ENCODE measurements at places on chromosomes 12 and 14.

GRCh38 chr12:100503228-100503628 lies 29.6 kb downstream of the NR1H4 start:
- no peak for DNase-seq

GRCh38 chr12:14885718-14886221 lies at the start of gene MGP:
MGP (minus strand) TSS chr12:14885854; CDS start chr12:14885791, 63 bp downstream.
- DNase-seq: no peak

GRCh38 chr14:85527006-85527405 lies 2.9 kb upstream of the FLRT2 start:
- DNase-seq: no peak

DNA sequence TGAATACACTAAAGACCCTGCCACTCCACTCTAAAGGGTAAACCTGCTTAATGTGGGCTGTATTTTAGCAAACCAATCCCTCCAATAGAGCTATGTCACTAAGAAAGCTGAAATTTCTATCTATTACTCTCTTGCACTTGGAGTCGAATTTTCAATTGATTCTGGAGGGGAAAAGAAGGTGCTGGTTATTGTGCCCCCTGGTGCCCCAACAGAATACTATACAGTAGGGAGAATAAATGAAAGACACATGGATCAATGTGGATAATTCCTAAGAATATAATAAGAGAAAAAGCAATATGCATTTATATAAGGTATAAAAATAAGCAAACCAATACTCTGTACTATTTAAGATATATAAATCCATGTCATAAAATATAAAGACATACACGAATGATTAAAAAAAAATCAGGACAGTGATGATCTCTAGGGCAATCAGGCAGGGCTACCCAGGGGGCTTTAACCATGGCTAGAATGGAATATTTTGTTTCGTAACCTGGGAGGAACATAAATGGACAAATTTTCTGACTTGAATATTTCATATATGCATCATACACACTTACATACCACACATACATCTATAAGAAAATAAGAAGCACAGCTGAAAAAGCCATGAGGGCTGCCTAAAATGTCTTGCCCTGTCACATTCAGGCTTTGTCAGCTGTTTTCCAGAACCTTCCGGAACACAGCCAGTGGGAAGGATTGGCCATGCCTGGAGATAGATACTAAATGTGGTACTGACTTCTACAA lies 54.4 kb downstream of the EFCAB11 start:
- DNase-seq: peak; percentile 65

DNA sequence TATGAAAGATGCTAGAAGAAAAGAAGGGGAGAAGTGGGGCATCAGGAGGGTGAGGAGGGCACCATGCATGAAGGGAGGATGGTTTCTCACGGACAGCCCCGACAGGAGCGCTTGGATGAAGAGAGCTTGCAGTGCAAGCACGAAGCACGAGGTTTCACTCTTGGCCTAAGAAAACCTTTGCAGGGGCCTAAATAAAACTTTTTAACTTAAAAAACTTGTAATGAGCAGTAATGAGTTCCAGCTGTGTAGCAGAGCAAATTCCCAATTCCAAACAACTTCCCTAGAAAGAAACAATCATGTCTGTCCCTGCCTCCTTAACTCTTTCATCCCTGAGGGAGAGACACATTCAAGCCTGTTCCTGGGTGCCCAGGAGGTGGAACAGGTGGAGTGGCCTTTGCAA lies 119.5 kb downstream of the PAH start:
- DNase-seq: no peak

DNA sequence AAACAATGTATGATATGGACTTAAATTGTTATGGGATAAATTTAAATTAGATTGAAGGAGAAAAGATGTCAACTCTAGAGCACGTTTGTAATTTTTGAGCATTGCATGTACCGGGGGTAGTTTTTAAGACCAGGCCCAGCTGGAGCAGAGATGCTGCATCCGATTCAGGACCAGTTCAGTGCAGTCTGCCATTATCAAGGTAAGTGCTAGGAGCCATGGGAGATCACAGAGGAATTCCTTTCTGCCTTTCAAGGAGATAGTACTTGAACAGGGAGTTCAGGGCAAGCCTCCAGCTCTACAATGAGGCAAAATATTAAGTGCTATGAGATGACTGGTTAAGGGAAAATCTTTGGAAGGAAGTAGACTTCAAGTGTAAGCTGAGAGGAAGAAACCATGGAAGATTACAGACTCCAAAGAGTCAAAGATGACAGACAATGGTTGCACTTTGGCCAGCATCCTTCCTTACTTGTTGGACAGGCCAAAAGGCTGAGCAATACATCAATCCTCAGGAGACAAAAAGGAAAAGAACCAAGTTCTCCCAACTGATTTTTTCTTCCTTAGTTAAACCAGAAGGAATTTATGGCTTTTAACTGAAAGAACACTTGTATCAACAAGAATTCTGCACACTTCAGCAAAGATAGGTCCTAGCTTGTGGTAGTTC lies 113.2 kb upstream of the HIF1A start:
- DNase-seq: no peak

DNA sequence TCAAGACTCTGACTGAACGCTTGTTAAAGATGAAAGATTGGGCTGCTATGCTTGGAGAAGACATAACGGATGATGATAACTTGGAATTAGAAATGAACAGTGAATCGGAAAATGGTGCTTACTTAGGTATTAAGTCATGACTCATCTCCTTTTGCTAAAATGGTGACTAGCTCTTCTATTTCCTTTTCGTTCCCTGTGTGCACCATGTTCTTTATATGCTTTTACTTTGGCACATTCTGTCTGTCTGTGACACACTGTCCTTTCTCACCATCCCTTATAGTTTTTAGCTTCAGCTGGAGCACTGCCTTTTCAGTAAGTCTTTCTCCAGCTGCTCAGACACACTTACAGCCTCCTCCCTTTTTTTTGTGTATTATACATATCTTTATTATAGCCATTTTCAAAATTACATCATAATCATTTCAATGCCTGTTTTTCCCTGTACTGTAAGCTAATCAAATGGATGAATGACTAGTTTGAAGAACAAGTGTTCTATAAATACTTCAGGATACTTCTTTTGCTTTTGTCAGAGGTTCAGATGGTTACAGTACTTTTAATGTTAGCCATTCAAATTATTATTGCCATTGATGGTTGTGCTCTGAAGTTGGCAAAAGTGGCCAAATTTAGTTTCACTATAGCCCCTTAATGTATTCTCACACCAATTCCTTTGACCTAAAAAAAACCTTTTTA lies 68.6 kb downstream of the MIA2 start:
- no peak for DNase-seq

- no peak for DNase-seq
Measured at GRCh38 chr14:74478996-74479635, 14.0 kb downstream of the NPC2 start.

GRCh38 chr14:69101331-69101826 lies 51.5 kb downstream of the DCAF5 start:
- DNase-seq: peak; percentile 48

DNA sequence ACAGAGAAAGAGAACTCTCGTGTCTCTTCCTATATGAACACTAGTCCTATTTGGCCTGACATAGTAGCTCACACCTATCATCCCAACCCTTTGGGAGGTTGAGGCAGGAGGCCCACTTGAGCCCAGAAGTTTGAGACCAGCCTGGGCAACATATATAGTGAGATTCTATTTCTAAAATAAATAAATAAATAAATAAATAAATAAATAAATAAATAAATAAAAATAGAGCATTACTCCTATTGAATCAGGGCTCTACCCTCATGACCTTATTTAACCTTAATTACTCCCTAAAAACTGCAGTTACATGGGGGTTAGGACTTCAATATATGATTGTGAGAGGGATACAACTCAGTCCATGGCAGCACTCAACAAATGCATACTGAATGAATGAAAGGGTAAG lies 61.2 kb upstream of the GSC start:
- DNase-seq: no peak

DNA sequence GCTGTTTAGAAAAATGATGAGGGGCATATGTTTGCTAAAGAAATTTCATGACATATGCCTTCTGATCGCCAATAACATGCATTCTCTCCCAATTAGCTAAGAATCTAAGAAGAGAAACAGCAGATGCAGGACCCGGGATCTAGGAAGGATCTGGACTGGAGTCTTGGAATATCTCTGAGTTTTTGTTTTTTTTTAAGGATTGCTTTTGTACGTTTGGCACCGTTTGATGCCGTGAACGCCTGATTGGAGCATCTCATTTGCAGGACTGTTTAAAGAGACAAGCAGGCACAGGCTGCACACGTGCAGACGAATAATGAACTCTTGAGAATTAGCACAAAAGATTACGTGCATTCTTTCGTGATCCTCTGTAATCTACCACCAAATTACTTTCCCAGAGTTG lies 13.6 kb downstream of the EML1 start:
- no peak for DNase-seq

GRCh38 chr12:97169889-97170567 lies 263.0 kb downstream of the NEDD1 start:
- DNase-seq: no peak

DNA sequence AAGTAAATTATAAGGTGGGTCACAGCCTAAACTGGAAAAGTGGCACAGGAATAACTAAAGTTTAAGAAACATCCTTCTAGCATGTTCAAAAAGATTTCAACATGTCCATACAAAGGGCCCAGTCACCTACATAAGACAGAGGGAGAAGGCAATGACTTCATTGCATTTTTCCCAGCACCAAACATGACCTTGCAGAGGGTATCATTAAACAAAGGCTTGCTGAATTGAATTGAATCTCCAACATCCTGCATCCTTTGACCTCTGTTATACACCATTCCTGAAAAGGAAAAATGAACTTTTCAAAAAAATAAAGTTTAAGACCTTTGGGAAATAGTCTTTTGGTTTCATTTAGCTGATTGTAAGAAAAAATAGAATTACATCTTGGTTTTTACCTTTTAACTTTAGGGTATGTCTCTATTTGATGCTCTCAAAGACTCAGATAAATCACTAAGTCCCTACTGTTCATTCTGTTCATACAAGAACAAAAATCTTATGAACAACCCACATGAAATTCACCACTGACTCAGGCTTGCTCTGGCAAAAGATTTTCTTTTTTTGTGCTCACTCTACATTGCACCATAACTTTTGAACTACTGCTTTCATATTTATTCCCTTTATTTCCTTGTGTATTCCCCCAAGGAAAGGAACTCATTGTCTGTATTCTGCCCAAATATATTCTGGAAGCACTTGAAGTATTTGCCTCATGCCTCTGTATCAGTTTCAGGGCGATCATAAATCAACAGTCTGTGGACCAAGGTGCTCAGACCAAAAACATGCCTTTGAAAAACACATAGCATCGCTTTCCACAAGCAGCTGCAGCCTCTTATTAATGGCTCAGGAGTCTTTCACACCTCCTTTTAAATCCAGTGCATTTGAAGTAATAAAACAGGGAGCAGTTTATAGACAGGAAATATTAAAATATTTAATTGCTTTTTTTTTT lies 121.7 kb downstream of the DUSP6 start:
- DNase-seq: no peak

DNA sequence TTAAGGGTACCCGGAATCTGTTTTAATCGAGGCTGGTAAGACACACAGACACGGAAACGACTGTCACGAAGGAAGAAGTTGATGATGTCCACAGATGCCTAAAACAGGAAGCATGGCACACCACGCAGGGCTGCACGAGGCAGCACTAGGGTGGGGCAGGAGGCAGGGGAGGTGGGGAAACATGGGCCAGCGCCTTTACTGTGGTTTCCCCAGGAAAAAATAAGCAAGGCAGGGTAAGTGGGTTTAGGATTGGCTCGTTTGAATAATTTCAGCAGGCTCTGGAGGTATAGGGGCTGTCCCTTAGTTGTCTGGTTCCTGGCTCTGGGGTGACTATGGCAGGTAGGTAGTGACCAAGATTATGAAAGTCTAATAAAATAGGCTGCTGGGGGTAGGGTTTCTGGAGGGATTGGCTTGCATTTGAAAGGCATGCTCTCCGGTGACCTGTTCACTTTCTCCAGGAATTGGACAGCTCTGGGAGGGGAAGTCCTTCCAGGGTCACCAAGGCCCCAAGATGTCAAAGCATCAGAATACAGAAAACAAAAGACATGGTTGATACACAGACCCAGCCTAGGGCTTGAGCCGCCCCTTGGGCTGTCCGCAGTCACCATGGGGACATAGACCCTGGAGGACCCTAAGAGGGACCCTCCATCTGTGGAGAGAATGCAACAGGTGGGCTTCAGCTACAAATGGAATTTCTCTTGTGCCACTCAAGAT lies 35.3 kb downstream of the MAP1LC3B2 start:
- DNase-seq: no peak

GRCh38 chr14:58560208-58560607 lies 77.6 kb upstream of the DACT1 start:
- DNase-seq: no peak

- no peak for DNase-seq
Measured at GRCh38 chr12:97659117-97659880, 196.7 kb downstream of the RMST start.

DNA sequence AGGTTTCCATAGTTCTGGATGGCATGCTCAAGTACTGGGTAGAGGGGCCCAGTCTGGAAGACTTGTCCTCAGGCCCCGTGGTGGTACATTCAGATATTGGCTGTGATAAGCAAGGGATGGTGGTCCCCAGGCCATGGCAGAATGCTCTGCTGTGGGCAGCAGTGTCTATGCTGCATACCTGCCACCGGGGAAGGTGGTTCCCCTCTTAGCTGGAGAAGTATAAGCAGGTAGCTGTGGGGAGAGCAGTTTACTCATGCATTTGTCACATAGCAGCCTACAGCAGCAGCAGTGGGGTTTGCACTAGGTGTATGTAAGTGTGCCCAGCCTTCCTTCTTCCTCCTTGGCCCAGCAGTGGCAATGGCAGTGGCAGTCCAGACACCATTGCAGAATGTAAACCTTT lies 69.3 kb upstream of the ADAMTS20 start:
- no peak for DNase-seq

DNA sequence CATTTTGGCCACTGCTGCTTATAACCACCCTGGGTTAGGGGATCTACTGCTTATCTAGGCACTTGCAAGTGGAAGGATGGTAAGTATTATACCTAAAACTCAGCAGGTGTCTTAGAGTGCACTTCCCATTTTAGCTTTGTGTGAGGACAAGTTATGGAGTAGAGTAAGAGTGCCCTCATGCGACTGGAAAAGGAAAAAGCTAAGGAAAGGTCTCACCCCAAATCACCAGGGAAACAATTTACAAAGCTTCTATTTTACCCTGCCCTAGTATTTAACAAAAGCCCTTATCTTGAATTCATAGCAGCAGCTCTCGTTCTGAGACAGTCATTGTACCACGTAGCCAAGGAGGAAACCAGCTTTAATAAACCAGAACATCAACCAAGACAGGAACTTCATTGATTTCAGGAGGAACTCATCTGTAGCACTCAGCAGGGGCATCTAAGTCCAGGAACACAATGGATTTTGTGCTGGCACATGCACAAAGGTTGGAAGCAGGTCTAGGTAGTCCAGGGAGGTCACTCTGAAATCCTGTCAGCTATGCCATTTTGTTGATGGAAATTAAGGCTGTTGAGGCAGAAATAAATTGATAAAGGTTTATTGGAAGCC lies 2.9 kb downstream of the RDH12 start:
- peak; percentile 93 for DNase-seq

DNA sequence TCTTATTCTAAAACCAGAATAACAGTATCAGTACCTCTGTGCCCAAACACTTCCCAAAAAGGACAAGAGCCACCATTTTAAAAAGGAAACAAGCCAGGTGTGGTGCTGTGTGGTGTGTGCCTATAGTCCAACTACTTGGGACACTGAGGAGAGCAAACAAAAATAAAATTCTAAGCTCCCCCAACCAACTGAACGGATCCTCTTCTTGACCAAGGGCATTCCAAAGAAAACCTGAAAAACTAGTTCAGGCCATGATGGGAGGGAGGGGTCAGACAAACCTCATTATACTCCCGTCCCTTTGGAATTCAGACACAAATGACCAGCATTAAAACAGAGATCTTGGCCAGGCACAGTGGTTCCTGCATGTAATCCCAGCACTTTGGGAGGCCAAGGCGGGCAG lies 20.5 kb downstream of the SLC11A2 start:
- no peak for DNase-seq

Data from Karpas-422 (cell line).